Ascending aorta (tissue), 2 donors: ENCODE measurements at places on chromosomes 16 and 17. TPM values are rescaled to one million over a fixed set of nuclear protein-coding genes. Genes with fewer than 3 reads are reported as not detected.

Gene CLEC18A
- 25.2 TPM for total RNA-seq

Gene GAS2L2
- total RNA-seq = not detected

Gene SLC16A6
- not detected for total RNA-seq

Gene NPIPB8
- total RNA-seq = not detected

Gene NACA2
- total RNA-seq = not detected

Gene FADS6
- not detected for total RNA-seq

Gene CD300LF
- not detected for total RNA-seq

Gene BAHCC1
- total RNA-seq = 29.1 TPM

Gene DOC2A
- total RNA-seq = not detected

Gene JPH3
- not detected for total RNA-seq

Gene ICAM2
- total RNA-seq = 212 TPM

Gene RRN3
- 4.8 TPM for total RNA-seq

Gene ACE
- total RNA-seq = 72.6 TPM

Gene GP1BA
- total RNA-seq = not detected

Gene GUCY2D
- not detected for total RNA-seq

Gene FAM222B
- total RNA-seq = 30.7 TPM

Gene EVPL
- total RNA-seq = not detected

Gene UMOD
- total RNA-seq = not detected

Gene TAT
- total RNA-seq = 6.7 TPM

Gene RNF157
- total RNA-seq = 2.4 TPM

Gene FOXK2
- total RNA-seq = 131 TPM

Gene CD300LB
- total RNA-seq = not detected

Gene MEOX1
- total RNA-seq = 17.8 TPM

Gene USP7
- 55.3 TPM for total RNA-seq
